ENCODE measurements at places on chromosomes 4 and X.

GRCh38 chrX:105567082-105567481, 255.3 kb upstream of the NRK start:
- DNase-seq, result no peak

GRCh38 chr4:92236877-92237276, 66.9 kb upstream of the GRID2 start:
- peak; percentile 82 for DNase-seq

- peak; percentile 48 for DNase-seq
These were observed 77.3 kb upstream of the TMEM47 start for GRCh38 chrX:34734383-34734782.

DNA sequence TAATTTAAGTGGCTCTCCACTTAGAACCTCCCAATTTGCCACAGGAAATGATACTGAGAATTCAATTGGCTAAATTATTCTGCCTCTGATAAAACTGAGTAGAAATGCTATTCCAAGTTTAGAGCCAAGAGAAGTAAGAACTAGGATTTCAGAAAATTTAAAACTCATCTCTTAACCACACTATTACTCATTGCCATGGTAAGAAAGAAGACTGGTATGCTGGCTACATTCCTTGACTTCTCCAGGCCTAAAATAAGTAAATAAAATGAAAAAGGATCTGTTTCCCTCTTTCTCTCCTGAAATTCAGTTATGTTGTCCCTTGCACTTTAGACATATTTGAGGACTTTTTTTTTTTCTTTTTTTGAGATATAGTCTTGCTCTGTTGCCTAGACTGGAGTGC, 23.3 kb downstream of the ZNF280C start:
- DNase-seq, result peak; percentile 50

DNA sequence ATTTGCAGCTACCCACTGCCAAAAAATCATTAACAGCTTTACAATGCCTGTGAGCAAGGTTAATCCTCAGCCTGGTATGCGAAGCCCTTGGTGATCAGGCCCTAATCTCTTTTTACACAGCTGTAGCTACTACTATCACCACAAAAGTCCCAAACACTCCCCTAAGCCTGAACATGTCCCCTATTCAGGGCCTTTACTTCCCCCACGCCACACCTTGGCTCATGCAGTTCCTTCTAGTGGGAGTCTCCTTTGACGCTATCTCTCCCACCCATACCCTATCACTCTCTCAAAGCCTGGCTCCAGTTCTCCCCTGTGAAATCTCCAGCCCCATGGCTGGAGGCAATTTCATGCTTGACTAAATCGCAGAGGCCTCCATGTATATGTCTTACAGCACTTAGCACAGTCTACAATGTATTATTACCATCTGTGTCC, 90.6 kb upstream of the CBR4 start:
- DNase-seq, result no peak

GRCh38 chrX:39595977-39596376, 501.8 kb downstream of the BCOR start:
- DNase-seq, result no peak

DNA sequence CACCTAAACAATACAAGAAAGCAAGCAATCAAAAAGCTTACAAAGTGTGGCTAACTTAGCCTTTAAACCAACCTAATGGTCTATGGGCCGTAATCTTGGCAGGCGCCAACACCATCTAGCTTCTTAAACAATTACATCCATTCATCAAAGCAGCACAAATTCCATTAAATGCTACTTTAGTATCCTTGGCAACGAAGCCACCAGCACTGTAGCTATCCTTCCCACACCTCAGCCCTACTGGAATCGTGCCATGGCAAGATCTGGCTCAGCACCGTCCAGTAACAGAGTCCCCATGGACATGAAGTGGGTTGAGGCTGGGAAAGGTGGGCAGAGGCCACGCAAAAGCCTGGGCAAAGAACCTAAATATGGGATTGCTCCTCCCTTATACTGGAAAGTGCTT, 91.6 kb upstream of the MAP3K15 start:
- DNase-seq, result no peak
